Substantia nigra (tissue), 51 donors: ENCODE measurements at places on chromosomes 2 and 18.

DNA sequence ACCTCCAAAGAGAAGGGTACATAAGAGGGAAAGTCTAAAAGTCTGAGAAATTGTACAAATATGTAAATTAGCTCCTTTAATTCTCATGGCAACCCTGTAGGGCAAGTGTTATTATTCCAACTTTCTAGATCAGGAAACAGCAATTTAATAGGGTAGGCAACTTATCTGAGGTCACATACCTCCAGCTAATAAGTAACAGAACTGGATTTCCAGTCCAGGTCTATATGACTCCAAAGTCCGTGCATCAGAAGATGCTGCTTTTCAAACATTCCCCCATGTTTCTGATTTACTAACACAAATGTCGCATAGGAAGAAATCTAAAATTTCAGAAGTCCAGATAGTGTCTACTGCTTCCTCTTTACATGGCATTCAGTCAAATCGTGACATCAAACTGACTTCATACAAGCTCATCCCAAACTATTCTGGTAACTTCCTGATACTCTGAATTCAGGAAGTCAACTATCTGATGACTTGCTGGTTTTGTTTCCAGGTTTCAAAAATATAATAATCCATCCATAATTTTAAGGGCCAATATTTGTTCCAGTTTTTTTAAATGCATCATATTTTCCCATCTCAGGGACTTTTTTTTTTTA is 419.3 kb upstream of the ACVR2A start:
- DNase-seq: no peak

- DNase-seq: no peak
Observed at GRCh38 chr2:223978451-223978850, 21.2 kb downstream of the MRPL44 start.

DNA sequence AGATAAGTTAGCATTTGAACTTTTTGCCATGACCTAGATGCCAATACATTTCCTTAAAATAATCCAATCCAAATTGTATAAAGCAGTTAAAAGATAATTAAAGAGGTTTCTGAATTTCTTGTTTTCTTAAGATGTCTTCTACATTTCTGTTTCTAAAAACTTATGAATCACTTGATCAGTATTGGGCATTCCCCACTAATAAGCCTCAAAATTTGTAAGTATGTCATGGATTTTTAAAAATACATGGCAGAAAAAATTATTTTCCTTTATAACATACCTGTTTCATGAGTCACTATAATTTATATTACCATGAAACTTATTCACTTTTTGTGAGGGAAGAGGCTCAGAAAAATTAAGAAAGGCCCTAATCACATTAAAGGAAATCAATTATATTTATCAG is 90.3 kb upstream of the TFPI start:
- DNase-seq: no peak

DNA sequence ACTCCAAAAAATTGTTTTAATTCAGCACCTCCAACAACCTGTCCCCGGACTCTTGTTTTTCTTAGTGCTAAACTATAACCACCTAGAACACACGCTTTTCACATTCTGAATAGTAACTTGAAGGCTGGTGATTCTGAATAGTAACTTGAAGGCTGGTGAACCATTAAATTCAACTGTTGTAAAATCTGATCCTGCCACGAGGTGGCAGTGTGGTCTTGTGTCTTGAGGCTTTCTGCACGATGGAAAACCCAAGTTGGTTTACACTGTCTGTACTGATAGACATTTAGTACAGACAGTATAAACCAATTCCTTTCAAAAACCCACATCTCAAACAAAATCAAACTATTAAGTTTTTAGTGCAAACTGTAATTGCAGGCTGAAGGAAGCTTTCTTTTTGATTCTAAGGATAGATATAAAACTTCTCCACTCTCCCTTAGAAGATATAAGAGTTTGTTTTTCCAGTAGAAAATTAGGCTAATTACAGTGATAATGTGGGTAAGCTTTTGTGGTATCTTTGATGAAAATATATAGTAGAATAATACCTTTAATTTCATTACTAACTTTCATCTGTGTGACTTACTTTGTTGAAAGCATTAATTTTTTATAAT is 57.6 kb downstream of the VAPA start:
- peak; percentile 58 for DNase-seq
